ENCODE measurements at places on chromosomes 7 and 10. TPM values are rescaled to one million over a fixed set of nuclear protein-coding genes. Genes with fewer than 3 reads are reported as not detected.

DNA sequence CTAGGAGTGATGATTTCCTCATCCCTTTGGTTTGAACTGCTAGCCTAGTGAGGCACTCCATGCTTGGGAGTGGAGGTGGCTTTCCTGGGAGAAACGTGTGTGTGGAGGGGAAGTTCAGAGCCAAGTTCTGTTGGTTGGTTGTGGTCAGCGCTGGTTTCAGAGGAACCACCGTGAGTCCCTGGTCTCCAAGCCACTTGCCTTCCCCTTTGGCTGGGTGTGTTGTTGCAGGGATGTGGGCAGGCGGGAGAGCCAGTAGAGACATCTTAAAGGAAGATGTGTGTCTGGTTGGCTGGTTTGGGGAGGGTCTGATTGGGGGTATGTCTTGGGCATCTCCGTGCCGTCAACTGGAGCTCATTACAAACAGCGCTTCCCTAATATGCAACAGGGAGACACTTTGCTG lies 130.8 kb upstream of the TCF7L2 start:
- DNase-seq: no peak

DNA sequence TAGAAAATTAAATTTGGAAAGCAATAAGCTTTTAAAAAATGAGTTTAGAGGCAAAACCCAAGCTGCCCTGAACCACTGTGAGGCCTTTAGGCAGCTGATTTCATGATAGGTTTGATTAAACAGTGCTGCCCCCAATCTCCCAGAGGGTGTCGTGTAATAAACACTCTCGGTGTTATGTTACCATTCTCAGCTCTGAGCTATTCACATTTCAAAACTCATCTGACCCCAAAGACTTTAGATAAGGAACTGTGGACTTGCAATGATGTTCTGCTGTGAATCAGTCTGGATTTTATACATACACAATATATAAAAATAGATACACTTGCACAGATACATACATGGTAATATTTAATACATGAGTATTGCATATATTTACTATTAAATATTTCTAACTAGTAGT lies 120.4 kb downstream of the MALRD1 start:
- DNase-seq: no peak

Gene DKK1
- 3.2 TPM for total RNA-seq

- DNase-seq: no peak
Measured at GRCh38 chr7:103068414-103069403, 5.9 kb downstream of the FBXL13 start.

All from left colon (tissue), 2 donors.